ENCODE measurements at places on chromosomes 16 and 17.
A peak's percentile ranks its signal among the peaks of the same experiment; 100 is the strongest.

GRCh38 chr16:6499413-6499812, 833.2 kb upstream of the RBFOX1 start:
- no peak for DNase-seq

GRCh38 chr17:38897671-38898290, 27.6 kb upstream of the LASP1NB start:
- no peak for DNase-seq

GRCh38 chr17:74245871-74246270, 28.2 kb upstream of the DNAI2 start:
- DNase-seq, result no peak

GRCh38 chr17:50170662-50171370, 5.0 kb downstream of the SGCA start:
- no peak for DNase-seq

- no peak for DNase-seq
Measured at GRCh38 chr17:28484296-28484695, 10.9 kb downstream of the SLC13A2 start.

DNA sequence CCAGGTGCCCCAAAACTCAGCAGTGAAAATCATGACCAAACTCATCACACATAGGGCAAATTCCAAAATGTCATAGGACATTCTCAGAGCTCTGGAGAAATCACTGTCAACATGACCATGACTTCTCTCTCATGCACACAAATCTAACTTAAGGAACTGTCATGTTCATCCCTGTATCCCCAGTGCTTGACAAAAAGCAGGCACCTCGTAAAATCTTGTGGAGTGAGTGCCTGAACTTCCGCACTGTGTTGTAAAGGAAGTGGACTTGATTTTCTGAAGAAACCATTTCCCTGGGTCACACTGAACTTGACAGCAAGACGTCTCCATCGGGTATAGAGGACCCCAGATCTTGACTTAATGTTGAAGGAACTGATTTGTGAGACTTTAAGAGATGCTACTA, 2.8 kb downstream of the KRT37 start:
- no peak for DNase-seq

DNA sequence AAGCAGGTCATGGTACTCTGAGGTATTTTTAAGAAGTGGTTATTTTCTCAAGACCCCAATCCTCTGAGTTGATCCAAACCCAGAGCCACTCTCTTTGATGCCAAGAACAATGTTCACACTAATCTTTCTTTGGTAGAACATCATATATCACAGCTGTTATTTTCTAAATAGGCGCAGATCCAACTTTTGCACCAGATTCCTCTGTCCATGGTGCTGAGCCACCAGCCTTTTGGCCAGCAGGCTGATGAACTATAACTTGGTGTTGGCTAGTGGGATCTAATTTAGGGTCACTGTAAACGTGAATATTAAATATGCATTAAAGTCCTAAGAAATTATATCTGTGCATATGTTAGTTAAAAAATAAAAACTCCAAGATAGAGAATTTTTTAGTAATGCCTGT, 7.0 kb upstream of the ZKSCAN2 start:
- no peak for DNase-seq

- no peak for DNase-seq
Measured at GRCh38 chr17:48004983-48005382, 32.6 kb downstream of the COPZ2 start.

- no peak for DNase-seq
Measured at GRCh38 chr16:67608364-67608763, 36.6 kb upstream of the CARMIL2 start.

DNA sequence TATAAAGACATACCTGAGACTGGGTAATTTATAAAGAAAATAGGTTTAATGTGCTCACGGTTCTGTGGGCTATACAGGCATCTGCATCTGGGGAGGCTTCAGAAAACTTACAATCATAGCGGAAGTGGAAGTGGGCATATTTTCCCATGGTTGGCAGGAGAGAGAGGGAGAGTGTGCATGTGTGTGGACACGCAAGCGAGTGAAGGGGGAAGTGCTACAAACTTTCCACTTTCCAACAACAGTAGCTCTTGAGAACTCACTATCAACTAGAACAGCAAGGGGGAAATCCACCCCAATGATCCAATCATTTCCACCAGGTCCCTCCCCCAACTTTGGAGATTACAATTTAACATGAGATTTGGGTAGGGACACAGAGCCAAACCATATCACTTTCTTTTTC, 11.1 kb downstream of the TAOK1 start:
- DNase-seq, result no peak

DNA sequence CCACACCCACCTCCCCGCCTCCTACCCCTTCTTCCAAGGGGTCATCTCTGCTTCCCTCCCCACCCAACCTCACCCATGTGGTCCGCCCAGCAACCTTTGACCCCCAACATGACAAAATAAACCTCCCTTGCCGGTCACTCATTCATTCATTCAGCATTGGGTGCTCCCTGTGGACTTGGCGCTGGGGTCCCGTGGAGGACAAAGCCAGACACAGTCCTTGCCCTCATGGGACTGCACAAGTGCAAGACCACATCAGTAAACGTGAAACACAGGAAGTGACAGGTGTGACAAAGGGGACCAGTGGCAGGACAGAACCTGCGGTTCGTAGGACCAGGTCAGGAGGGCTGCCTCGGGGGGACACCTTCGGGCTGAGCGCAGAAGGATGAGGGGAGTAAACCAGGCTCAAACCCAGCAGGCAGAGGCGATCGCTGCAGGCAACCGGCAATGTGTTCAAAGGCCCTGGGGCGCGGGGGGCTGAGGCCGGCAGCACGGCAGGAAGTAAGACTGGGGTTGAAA, 185.4 kb downstream of the SEC14L1 start:
- no peak for DNase-seq

- DNase-seq, result peak; percentile 79
Measured at GRCh38 chr17:81002409-81003361, 11.0 kb downstream of the CHMP6 start.

GRCh38 chr17:6611231-6611630, 29.3 kb downstream of the KIAA0753 start:
- DNase-seq, result no peak

DNA sequence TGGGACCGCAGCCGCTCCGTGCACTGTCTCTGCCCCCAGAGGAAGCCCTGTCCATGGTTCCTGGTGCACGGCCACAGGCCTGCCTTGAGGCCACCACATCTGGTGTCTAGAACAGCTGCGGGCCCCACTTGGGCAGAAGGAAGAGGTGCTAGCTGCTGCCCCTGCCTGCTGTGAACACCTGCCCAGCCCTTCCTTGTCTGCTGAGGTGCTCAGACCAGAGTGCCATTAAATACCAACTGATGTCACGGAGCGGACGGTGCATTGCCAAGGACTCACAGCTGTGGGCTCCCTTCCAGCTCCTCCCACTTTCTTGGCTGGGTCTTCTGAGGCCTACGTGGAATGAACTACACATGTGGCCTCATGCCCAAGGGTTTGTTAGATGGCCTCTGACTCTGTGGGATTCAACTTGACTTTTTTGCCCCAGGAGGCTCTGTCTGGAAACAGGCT, 146.1 kb downstream of the RAB11FIP4 start:
- DNase-seq, result no peak

- DNase-seq, result no peak
Measured at GRCh38 chr16:77807021-77807420, 18.7 kb downstream of the VAT1L start.

GRCh38 chr16:55047903-55048497, 117.3 kb downstream of the IRX5 start:
- no peak for DNase-seq

GRCh38 chr16:81695321-81696165, 83.5 kb upstream of the PLCG2 start:
- DNase-seq, result no peak

- DNase-seq, result peak; percentile 55
Measured at GRCh38 chr16:8594149-8594666, 3.9 kb upstream of the TMEM114 start.

DNA sequence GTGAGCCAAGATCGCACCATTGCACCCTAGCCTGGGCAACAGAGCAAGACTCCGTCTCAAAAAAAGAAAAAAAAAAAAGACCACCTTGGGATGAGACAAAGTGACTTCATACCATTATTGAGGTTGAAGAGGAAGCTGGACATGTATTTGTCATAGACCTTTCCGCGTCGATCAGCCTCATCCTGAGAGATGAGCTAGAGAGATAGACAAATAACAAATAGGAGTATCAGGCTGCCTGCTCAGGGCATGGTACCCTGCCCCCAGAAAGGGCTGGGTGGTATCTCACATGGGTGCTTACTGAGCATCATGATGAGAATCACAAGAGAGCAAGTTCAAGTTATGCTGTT, 22.1 kb downstream of the CNTNAP1 start:
- DNase-seq, result no peak

DNA sequence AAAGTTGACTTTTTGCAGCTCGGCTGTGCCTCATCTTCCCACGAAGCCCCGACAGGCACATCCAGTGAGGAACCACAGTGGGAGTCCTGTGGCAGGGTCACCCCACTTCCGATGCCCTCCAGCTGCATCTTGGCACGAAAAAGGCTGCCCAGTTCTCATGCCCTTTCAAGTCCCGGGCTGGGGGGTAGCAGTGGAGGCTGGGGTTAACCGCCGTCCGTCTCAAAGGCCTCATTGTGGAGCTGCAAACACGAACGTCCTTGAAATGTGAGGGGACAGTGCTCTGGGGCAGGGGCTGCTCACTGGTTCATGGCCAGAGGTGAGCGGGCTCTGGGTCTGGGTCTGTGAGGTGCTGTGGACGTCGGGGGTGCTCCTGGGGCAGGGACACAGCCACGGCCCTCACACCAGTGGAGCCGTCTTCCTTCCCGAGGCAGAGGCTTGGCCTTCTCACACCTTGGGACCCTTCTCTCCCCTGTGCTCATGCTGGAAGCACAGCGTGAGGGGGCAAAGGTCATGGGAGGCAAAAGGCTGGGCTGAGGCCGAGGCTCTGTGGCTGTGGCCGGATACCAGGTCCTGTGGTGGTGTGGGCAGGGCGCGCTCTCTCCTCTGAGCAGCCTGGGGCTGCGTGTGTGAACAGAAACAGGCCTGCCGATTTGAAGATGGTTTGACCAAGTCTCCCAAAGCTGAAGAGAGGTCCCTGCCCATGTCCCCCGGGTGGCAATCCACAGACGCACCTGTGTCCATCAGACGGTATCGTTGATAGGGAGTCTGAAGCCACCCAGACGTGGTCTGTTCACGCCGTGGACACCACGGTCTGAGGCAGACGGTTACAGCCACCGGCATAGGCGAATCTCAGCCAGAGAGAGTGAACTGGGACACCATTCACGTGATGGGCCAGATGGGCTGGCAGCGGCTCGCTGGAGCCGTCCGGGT, 3.1 kb upstream of the MC1R start:
- no peak for DNase-seq

- DNase-seq, result no peak
Measured at GRCh38 chr16:53429221-53429943, 4.9 kb upstream of the RBL2 start.

DNA sequence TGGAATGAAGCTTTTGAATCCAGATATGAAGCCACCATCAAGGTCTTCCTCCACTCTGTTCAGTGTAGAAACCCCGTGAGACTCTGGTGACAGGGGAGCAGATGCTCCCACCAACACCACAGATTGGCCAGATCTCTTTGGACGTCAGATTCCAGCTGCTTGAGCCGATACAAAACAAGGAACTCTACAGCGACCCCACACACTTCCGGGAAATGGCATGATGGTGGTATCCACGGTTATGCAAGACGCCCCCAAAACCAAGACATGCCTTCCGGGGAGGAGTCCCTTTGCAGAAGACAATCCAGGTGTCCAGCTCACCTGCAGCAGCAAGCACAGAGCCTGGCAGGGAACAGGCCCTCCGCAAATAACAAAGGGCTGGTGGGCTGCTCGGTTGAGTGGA, 19.8 kb upstream of the PITPNA start:
- DNase-seq, result no peak

DNA sequence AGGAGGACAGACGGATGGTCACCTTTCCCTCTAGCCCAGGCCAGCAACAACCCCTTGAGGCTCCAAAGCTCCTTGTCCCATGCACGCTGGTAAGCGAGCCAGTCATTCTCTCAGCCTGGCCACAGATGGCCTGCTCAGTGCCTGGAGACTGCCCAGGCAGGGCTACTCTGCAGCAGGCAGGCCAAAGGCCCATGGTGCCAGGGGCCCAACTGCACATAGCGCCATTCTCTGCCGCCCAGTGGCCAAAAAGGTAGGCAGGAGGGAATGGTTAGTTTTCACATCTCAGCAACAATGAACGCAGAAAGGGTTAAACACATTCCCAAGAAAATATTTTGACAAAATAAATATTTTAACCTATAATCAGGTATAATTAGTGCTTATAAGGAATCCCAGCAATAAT, 7.7 kb upstream of the SREBF1 start:
- no peak for DNase-seq

GRCh38 chr17:79843816-79844800, 4.9 kb upstream of the CBX4 start:
- DNase-seq, result no peak

DNA sequence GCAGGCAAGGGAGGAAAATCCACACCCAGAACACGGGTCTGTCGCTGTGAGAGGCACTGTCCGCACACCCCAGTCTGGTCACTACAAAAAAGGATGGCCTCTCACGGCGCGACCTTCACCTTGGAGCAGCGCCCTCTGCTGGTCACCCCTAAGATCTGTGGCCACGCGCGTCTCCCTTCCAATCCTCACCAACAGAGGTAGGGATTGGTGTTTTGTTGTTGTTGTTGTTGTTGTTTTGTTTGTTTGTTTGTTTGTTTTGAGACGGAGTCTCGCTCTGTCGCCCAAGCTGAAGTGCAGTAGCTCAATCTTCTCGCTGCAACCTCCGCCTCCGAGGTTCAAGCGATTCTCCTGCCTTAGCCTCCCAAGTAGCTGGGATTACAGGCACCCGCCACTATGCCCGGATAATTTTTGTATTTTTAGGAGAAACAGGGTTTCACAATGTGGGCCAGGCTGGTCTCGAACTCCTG, 15.0 kb upstream of the C17orf58 start:
- peak; percentile 28 for DNase-seq

DNA sequence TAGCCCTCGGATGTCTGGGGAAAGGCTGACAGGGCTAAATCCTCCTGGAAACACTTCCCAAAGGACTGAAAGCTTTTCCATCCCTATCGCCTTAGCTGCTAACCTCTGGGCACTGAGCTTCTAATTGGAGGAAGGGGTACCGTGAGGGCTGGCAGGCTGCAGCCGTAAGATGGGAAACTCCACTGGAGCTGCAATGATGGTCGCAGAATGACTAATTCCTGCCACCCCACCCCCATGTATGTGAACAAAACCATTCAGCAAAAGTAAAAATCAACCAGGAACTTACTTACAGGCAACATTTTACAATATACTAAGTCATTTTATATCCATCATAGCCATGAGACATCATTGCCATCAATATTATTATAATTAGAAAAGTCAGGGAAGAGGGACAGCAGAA, 133.3 kb downstream of the ABCC12 start:
- no peak for DNase-seq

DNA sequence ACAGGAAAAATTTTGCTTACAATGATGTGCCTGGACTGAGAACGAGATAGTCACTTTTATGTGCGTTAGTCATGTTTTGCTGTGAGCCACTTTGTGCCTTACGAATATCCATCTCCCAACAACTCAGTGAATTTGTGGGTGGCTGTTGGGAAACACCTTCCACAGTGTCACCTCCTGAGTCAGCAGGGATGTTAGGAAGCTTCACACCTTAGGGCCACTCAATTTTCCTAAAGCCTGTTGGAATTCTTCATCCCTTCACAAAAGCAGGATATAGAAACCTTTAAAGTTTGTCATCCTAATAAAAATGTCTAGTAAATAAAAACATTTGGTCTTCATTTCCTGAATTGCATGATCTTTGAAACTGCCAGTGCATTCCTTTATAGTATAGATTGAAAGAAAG, 4.3 kb upstream of the KRTAP3-1 start:
- DNase-seq, result no peak
